ENCODE measurements at places on chromosomes 5 and 9. TPM values are rescaled to one million over a fixed set of nuclear protein-coding genes. Genes with fewer than 3 reads are reported as not detected.
A peak's percentile ranks its signal among the peaks of the same experiment; 100 is the strongest.

SPATA6L gene
- 21.2 TPM for total RNA-seq

PRDM9 gene
- not detected for total RNA-seq

PRLR gene
- total RNA-seq, result not detected

GRCh38 chr9:32957358-32957757 lies 44.1 kb downstream of the APTX start:
- no peaks in the 10 kb centered on the region for H3K36me3 ChIP-seq
- H3K27ac ChIP-seq, result no peak overlapping the region
- no peak overlapping the region for H3K4me3 ChIP-seq
- no peaks in the 10 kb centered on the region for H3K4me1 ChIP-seq
- no peaks in the 10 kb centered on the region for H3K27me3 ChIP-seq

DNA sequence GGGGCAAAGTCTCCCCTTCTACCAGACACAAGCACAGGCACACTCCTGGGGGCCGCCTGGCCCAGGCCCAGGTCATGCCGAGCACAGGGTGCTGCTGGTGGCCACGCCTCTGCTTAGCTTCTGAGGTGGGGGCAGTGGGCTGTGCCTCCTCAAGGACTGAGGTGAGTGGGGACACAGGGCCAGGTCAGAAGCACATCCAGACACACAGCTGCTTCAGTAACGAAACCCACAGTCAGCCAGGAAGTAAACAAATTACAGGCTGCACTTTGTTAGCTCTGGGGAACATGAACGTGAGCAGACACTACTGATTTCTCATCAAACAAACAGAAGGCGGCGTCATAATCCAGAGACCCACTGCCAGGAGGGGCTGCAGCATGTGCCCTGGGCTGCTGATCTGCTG lies 192.4 kb downstream of the HSPA4 start:
- DNase-seq, result no peak
- no peaks in the 10 kb centered on the region for H3K36me3 ChIP-seq
- no peak overlapping the region for H3K4me3 ChIP-seq
- peaks cover 8% of the 10 kb centered on the region for H3K4me1 ChIP-seq
- H3K27ac ChIP-seq, result no peak overlapping the region

DNA sequence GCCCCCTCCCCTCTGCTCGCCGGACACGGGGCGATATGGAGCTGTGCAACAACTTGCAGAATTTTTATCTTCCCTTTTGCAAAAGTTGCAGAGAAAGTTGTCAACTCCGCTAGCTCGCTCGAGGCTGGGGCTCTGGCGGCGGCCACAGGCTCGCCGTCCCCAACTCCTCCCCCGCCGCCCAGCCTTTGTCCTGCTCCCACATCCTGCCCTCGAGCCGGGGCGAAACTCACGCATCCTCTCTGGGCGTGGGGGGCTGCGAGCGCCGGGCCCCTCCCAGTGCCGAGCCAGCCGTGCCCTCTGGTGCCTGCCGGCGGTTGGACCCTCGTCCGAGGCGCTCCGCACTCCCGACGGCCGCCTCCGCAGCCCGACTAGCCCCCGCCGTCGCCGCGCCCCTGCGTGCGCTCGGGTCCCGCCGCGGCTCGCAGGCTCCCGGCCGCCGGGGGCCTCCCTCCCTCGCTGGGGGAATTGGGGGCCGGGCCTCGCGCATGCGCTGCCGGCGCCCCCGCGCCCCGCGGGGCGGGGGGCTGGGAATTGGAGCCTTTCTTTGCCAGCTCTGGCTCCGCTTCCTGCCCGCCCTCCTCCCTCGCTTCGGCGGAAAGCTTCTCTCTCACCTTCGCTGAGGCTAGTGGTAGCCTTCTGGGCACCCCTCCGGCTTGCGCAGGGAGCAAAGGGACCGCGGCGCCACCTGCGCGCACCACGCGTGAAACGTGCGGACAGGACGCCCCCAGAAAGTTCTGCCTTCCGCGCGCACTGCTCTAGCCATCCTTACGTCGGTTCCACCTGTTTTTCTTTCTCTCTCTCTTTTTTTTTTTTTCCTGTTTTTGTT lies at the start of gene CCNJL:
Gene CCNJL, minus strand, starts transcription at position 431 of the 826 bp plus-strand sequence. CDS start 641 bp downstream, outside the sequence.
- H3K36me3 ChIP-seq, result no peaks in the 10 kb centered on the region
- no peaks in the 10 kb centered on the region for H3K27me3 ChIP-seq
- peaks cover 13% of the 10 kb centered on the region for H3K4me1 ChIP-seq
- DNase-seq, result peak; percentile 78
- peak within 1 kb of the TSS; percentile 63 for H3K27ac ChIP-seq
- peak within 1 kb of the TSS; percentile 81 for H3K4me3 ChIP-seq

DNA sequence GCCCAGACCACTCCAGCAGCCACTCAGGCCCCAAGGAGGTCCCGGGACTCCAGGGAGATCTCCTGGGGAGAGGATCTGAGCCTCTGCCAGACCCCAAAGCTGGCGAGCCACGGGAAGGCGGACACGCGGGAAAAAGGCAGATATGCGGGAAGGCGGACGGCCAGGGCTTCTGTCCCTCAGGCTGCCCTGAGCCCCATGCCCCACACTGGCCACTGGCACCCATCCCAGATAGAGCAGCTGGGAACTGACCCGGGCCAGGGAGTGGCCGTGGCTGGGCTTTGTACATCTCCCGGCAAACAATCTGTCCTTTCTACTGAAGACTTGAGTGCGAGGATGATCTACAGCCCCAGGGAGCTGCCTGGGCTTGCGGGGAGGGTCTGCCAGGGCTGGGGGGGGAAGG lies 21.1 kb upstream of the NOTCH1 start:
- DNase-seq, result no peak
- no peak overlapping the region for H3K27ac ChIP-seq

DNA sequence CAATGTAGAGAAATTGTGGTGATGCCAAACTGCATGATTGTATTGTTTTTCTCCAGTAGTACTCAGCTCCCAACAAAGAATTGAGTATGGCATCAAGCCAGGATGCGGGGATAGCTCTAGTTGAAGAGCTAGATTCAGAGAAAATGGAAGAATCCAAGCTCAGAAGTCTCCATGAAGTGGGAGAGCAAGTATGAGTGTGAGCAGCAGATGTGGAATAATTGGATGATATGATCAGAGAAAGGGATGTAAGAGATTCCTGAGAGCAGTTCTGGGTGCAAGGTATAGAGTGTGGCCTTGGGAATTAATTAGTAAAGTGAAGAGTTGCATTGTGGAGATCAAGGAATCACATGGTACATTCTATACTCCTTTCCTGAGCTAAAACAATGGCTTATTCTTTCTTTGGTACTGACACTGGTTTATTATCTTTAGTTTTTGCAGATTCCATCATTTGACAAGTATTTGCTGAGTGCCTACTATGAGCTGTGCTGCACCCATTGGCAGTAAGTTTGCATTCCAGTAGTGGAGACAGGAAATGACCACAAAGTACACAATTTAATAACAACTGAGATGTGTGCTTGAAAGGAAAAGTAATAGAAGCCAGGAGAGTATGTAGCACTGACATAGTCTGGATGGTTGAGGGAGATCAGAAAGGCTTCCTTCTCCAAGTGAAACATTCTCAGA lies 177.1 kb downstream of the CPLANE1 start:
- H3K4me1 ChIP-seq, result no peaks in the 10 kb centered on the region
- DNase-seq, result peak; percentile 11
- H3K36me3 ChIP-seq, result no peaks in the 10 kb centered on the region
- H3K4me3 ChIP-seq, result no peak overlapping the region

GRCh38 chr5:177067503-177067902 lies 19.2 kb upstream of the FGFR4 start:
- peaks cover 5% of the 10 kb centered on the region for H3K36me3 ChIP-seq
- H3K27me3 ChIP-seq, result no peaks in the 10 kb centered on the region
- DNase-seq, result no peak

- no peaks in the 10 kb centered on the region for H3K36me3 ChIP-seq
- no peak for DNase-seq
- H3K4me3 ChIP-seq, result no peak overlapping the region
- no peak overlapping the region for H3K27ac ChIP-seq
- no peaks in the 10 kb centered on the region for H3K4me1 ChIP-seq
These were observed 70.8 kb upstream of the SMIM23 start for GRCh38 chr5:171714851-171715250.

GRCh38 chr5:89721353-89721752 lies 688.2 kb downstream of the CETN3 start:
- H3K27me3 ChIP-seq, result no peaks in the 10 kb centered on the region
- H3K36me3 ChIP-seq, result no peaks in the 10 kb centered on the region
- no peak overlapping the region for H3K4me3 ChIP-seq
- no peak overlapping the region for H3K27ac ChIP-seq

- H3K4me1 ChIP-seq, result peaks cover 4% of the 10 kb centered on the region
- no peak overlapping the region for H3K27ac ChIP-seq
- H3K36me3 ChIP-seq, result no peaks in the 10 kb centered on the region
- H3K27me3 ChIP-seq, result peaks cover 15% of the 10 kb centered on the region
- no peak for DNase-seq
- no peak overlapping the region for H3K4me3 ChIP-seq
These were observed 157.8 kb upstream of the RASEF start for GRCh38 chr9:83220730-83221129.

GRCh38 chr9:35526087-35526801 lies 36.3 kb downstream of the RUSC2 start:
- no peaks in the 10 kb centered on the region for H3K27me3 ChIP-seq
- H3K4me3 ChIP-seq, result no peak overlapping the region
- peak; percentile 63 for DNase-seq
- H3K4me1 ChIP-seq, result peaks cover 17% of the 10 kb centered on the region
- peak overlapping the region; percentile 24 for H3K27ac ChIP-seq

DNA sequence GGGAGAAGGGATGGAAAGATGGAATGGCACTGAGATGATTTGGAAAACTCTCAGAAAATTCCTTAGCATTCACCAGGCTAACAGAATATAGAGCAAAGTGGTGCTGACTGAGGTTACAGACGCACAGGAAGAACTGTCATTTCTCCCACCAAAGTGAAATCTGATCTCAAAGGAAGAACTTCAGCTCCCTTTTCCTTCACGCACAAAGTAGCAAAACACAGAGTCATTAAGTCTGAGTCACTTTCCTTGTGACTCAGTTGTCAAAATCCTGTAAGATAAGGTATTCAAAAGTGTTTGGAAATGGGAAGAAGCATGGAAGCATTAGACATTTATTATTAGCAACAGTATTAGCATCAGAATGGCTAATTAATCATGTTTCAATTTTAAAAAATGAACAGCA lies 11.7 kb downstream of the MPDZ start:
- H3K27me3 ChIP-seq, result no peaks in the 10 kb centered on the region
- H3K4me3 ChIP-seq, result no peak overlapping the region
- H3K27ac ChIP-seq, result peak overlapping the region; percentile 1
- H3K36me3 ChIP-seq, result no peaks in the 10 kb centered on the region

GRCh38 chr5:7871653-7872052 lies 2.7 kb downstream of the MTRR start:
- H3K4me1 ChIP-seq, result peaks cover 15% of the 10 kb centered on the region
- DNase-seq, result no peak
- H3K27ac ChIP-seq, result no peak overlapping the region
- peaks cover 19% of the 10 kb centered on the region for H3K36me3 ChIP-seq

Measured in A673 (cell line).